ENCODE measurements at places on chromosomes 1 and 21.

- no peak for DNase-seq
Observed at GRCh38 chr1:226603022-226603857, 54.7 kb downstream of the STUM start.

GRCh38 chr1:184052750-184053149 is 1.2 kb downstream of the TSEN15 start:
- DNase-seq, result no peak

DNA sequence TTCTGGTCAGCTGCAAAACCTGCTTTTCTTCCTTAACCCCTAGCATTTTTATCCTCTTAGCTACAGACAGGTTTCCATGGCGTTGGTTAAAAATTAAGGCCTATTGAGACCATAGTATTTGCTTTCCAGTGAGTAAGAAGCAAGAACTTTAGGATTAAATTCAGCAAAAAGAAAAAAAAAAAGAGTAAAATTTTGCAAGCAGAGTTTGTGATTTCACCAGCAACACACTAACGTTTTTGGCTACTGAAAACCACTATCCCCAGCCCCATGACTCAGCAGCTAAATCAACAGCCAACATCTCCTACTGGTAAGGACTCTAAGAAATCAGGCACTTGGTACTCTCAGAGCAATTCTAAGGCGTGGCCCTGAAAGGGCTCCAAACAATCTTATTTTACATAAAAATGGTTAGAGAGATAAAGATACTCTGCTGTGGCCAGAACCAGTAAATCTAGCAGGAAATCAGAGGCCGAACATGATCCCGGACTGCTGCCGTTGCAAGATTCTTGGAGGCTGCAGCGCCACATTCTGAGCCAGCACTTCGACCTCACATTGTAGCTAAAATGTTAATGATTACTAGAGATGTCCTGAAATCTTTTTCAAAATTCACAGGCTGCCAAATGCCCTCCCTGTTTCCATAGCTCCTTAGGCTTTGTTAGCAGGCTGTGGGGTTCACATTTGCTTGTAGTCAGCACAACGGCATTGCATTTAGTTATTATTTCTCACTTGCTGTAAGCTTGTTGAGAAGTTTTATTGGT is 1.6 kb upstream of the ENO1 start:
- DNase-seq, result no peak

GRCh38 chr1:179728271-179728670 is 14.8 kb upstream of the FAM163A start:
- no peak for DNase-seq

- no peak for DNase-seq
Observed at GRCh38 chr21:35649186-35649585, 411.1 kb downstream of the SETD4 start.

- no peak for DNase-seq
Observed at GRCh38 chr1:119838236-119838635, 27.0 kb upstream of the REG4 start.

DNA sequence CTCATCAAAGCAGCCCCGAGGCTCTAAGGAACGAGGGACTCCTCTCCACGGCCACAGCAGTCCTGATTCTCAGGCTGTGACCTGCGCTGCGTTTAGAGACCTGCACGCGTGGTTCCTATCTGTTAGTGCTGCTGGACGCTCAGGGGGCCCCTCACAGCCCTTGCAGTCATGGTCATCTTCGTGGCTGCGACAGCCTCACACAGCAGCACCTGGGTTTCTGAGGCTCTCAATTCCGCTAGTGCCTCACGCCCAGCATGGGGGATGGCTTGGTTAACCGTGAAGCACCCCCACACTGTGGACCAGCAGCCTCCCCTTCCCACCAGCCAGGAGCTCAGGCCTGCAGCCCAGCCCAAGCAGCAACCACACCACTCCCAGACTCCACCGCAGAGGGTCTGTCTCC is 7.8 kb downstream of the MORN1 start:
- no peak for DNase-seq

DNA sequence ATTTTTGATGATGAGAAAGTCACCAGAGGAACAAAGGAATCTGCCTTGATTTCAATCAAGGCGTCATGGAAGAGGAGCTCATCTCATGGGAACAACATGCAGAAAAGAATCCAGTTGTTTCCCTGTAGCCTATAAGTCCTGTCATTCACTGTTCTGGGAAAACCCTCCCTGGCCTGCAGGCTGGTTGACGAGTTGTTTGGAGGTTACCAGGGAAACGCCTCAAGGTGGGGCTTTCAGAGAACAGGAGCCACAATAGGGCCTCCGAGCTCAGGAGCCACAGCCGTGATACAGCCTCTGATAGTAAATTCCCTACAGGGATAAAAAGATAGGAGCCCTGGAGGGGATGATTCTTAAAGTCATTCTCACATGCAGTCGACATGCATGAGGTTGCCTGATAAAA is 135.2 kb downstream of the PSMG1 start:
- peak; percentile 59 for DNase-seq

GRCh38 chr21:42688841-42689371 is 35.5 kb downstream of the PDE9A start:
- no peak for DNase-seq

GRCh38 chr1:53439337-53440207 is 19.6 kb upstream of the DMRTB1 start:
- no peak for DNase-seq

GRCh38 chr1:188763541-188763940 is 1714.1 kb downstream of the BRINP3 start:
- no peak for DNase-seq

DNA sequence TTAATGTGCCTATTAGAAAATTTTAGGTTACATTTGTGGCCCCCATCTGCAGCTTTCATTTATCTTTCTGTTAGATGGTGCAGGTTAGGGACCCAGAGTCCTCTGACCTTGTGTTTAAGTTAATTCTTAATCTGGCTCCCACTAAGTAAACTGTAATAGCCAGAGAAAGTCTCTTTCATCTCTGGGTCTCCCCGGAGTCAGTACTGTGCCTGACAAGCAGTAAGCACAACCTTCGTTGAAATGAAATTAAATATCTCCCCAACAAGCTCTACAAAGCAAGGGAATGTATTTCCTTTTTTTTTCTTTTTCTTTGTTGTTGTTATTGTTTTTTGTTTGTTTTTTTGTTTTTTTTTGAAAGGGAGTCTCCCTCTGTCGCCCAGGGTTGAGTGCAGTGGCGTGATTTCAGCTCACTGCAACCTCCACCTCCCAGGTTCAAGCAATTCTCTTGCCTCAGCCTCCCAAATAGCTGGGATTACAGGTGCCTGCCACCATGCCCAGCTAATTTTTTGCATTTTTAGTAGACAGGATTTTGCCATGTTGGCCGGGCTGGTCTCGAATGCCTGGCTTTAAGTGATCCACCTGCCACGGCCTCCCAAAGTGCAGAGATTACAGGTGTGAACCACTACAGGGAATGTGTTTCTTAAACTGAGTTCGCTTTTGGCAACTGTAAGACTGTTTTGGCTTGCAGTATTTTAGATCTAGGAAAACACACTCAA is 81.6 kb downstream of the HHIPL2 start:
- no peak for DNase-seq

GRCh38 chr1:90027281-90027680 is 32.4 kb downstream of the ZNF326 start:
- no peak for DNase-seq

DNA sequence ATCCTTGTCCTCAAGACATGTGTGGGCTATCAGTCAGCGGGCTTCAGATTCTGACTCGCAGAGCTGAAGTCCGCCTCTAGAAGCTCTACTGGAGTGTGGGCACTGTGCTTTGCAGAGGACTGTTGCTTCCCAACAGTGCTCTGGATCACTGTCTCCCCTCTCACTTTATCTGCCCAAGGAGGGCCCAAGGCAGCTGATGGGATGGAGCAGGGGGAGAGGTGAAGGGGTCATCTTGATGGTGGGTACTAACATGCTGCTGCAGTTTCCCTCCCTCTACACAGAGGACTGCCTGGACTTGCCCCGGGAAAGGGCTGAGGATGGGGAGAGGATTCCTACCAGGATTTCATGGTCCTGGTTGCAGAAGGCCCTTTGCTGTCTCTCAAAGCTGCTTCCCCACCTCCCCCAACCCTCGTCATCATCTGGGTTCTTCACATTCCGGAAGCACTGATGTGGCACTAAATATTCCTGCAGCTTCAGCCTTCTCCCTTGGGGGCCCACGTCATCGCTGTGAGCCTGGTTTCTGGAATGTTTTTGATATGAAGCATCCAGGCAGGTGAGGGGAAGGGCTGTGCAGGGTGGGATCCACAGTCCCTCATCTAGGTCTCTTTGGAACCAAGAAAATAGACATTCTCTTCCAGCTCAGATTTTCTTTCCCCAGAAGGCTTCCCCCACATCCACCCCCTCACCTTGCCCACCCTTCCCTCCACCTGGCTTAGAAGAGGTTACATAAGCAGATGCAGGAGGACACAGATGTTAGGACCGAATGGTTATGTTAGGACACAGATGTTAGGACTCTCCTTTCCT is 23.2 kb downstream of the NUAK2 start:
- peak; percentile 92 for DNase-seq

- DNase-seq, result peak; percentile 1
Observed at GRCh38 chr1:3410142-3410925, 44.1 kb upstream of the ARHGEF16 start.

DNA sequence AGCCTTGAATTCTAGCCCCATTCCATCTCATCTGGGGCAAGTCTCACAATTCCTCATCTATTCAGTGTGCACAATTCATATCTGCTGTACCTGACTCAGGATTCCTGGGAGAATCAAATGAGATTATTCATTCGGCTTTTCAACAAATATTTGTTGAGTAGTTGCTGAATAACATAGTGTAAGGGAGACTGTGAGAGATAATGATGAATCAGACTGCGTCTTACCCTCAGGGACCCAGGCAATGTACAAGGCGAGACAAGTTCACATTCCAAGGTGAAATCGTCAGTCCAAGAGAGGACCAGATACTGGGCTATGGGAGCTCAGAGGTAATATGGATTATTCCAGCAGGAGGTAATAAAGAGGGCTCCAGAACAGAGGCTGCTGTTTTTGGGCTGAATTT is 67.8 kb upstream of the SMYD2 start:
- DNase-seq, result no peak

GRCh38 chr1:162466797-162467196 is 30.8 kb upstream of the UHMK1 start:
- DNase-seq, result no peak

DNA sequence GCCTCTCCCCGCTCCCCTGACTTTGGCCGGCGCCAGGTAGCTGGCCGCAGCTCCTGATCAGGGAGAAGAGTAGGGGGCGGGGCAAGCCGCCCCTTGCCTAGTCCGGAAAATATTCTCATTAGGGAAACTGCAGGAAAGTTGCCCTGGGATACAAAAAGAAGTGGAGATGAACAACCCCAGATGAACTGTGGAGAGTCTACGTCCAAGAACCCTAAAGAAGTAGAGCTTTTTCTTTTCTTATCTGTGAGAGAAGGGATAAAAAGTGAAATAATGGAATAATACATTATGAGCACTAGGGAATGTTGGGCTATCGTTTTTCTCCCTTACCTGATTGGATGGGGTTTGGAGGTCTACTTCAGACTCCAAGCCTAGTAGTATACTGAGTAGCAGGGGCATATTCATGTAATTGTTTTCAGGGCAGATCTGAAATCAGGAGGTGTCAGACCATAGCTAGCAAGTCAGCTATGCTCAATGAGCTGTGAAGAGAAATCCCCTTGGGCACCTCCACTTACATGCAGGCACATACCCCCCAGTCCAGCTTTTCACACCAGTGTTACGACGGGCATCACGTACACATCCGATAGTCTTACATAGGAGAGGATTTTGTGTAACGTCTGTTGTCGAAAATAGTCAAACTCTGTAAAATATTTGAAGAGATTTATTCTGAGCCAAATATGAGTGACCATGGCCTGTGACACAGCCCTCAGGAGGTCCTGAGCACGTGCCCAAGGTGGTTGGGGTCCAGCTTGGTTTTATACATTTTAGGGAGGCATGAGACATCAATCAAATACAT is 1.7 kb upstream of the DUSP10 start:
- DNase-seq, result no peak

DNA sequence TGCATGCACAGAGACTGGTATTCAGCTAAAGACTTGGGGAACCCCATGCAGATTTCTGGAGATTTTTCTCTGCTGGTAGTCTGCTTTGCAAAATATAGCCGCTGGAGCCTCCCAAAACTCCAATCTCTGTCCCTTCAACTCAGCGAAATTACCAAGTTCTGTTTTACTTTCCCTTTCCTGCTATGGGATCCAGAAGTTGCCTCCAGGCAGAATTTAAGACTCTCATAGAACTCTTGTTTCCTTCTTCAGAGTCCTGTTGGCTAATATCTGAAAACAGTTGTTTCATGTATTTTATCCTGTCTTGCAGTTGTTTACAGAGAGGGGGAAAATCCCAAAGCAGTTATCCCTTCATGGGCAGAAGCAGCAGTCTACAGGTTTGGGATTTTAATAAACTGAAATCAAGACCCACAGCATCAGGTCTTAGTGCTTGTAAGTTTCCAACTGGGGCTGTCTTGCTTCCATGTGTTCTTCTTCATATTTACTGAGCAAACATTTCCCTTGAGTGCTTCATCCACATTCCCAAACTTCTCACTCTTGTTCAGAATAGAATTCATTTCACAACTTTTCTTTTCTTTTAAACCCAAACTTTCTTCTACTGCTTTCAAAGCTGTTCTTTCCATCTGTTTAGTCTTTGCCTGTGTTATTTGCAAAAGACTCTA is 221.3 kb upstream of the DMRTA2 start:
- DNase-seq, result no peak

DNA sequence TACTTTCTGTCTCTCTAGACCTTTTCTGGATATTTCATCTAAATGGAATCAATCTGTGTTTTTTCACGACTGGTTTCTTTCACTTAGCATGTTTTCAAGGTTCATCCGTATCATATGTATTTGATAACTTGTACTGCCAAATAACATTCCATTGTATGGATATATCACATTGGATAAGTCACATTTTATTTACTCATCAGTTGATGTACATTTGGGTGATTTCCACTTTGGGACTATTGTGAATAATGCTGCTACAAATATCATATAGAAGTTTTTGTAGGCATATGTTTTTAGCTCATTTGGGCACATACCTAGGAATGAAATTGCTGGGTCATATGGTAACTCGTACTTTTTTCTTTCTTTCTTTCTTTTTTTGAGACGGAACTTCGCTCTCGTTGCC is 6.7 kb downstream of the HMGN2 start:
- no peak for DNase-seq

- DNase-seq, result no peak
Observed at GRCh38 chr21:24428591-24429199, 1178.6 kb downstream of the MRPL39 start.

DNA sequence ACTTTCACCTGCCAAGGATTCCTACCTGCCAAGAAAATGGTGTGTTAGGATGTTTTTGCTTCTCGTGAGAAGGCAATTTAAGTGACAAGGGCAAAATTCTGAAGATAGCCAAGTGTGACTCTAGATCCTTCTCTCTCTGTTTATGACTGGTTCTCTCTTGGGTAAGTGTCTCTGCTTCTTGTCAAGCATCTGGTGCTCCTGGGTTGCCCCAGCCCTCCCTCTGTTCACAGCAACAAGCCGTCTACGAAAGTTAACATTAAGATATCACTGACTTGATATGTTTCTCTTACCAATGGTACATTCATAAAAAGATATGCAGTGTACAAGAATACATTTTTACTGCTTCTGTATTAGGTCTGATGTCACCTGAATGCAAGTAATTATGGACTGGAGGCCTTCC is 55.4 kb downstream of the PROX1 start:
- no peak for DNase-seq

- DNase-seq, result no peak
Observed at GRCh38 chr1:118485757-118486156, 300.7 kb upstream of the SPAG17 start.

GRCh38 chr1:5810131-5810530 is 182.1 kb downstream of the NPHP4 start:
- no peak for DNase-seq

GRCh38 chr1:170604065-170604464 is 59.9 kb upstream of the PRRX1 start:
- DNase-seq, result no peak

GRCh38 chr1:234730475-234730769 is 120.4 kb upstream of the IRF2BP2 start:
- DNase-seq, result no peak

GRCh38 chr1:58266242-58266641 is 280.3 kb downstream of the OMA1 start:
- DNase-seq, result no peak

Data from epithelial cell of proximal tubule (primary cell).